ENCODE measurements at places on chromosomes 5 and 9. TPM values are rescaled to one million over a fixed set of nuclear protein-coding genes. Genes with fewer than 3 reads are reported as not detected.

DNA sequence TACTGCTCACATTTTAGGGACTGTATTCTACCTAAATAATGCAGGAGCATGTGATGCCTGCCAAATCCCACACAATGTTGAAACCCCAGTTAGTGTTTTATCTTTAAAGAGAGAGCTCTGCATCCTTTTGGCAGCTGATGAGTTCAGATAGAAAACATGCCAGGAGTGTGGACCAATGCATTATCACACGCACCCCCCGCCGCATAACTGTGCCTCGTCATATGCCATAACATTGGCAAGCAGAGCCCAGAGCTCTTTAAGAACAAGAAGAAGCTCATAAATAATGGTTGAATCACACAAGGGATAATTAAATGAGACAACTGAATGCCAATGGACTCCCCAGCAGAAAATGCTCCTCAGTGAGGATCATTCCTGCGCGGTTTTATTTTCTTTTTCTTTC lies 52.8 kb upstream of the RORB start:
- no peak for DNase-seq

GRCh38 chr5:38672059-38672788 lies 115.8 kb upstream of the LIFR start:
- DNase-seq, result no peak

- no peak for DNase-seq
Observed at GRCh38 chr5:171705830-171706468, 79.7 kb upstream of the SMIM23 start.

DNA sequence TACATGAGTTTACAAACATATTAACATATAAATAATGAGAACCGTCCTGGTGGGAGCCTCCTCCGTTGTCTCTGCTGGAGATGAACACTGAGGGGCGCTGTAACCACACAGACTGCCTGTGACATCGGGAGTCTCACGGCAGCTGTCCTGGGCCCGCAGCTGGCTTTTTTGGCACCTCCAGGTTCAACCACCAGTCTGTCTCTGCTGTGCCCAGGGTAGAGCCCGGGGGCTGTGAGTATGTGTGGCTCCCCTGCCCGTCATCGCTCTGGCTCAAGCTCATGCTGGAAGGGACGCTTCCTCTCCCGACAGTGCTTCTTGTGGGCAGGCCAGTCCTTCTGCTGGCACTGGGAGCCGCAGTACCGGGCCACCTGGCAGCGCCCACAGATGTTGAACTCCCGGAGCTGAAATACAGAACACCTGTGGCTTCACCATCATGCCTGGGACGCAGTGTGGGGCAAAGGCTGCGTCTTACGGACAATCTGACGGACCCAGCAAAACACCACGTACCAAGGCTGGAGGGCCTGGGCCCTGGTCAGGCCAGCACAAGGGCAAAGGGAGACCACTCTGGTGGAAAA lies 3.6 kb upstream of the DPH7 start:
- no peak for DNase-seq

- DNase-seq, result no peak
Observed at GRCh38 chr9:88266416-88266815, 121.8 kb upstream of the SPIN1 start.

DNA sequence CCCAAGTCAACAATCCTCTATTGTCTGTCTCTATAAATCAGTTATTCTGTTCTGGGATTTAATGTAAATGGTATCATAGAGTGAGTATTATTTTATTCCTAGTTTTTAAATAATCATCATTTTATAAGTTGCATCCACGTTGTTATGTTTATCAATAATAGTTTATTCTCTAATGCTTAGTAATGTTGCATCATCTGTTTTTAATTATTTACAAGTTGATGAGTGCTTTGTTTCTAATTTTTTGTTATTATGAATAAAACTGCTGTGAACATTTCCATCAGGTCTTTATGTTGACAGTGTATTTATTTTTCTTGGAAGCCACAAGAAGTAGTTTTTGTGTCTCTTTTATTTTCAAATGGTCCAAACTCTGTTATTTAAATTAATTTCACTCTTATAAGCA lies 1201.2 kb upstream of the CDH6 start:
- DNase-seq, result no peak

GRCh38 chr5:151740336-151740942 lies 18.0 kb downstream of the ATOX1 start:
- peak; percentile 54 for DNase-seq

GRCh38 chr9:137825324-137825989 lies 52.1 kb upstream of the CACNA1B start:
- no peak for DNase-seq

- no peak for DNase-seq
Observed at GRCh38 chr9:136831002-136831719, 11.1 kb upstream of the AJM1 start.

DNA sequence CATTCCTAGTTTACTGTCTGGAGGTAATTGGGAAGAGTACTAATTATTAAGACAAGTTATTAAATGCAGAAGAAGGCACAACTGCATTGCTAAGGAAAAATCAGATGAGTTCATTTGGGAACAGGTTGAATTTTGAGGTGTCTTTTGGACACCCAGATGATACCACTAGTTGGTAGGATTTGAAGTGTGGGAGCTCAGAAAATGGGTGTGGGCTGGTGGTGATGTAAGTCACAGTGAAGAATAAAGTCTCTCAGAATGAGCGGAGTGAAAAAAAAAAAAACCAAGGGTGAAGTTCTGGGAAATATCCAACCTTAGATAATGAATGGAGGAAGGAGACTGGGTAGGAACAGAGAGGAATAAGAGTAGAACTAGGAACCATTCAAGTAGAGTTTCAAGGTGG lies 35.6 kb upstream of the MYORG start:
- DNase-seq, result no peak

- DNase-seq, result no peak
Observed at GRCh38 chr5:141811287-141812155, 66.7 kb downstream of the PCDH1 start.

DNA sequence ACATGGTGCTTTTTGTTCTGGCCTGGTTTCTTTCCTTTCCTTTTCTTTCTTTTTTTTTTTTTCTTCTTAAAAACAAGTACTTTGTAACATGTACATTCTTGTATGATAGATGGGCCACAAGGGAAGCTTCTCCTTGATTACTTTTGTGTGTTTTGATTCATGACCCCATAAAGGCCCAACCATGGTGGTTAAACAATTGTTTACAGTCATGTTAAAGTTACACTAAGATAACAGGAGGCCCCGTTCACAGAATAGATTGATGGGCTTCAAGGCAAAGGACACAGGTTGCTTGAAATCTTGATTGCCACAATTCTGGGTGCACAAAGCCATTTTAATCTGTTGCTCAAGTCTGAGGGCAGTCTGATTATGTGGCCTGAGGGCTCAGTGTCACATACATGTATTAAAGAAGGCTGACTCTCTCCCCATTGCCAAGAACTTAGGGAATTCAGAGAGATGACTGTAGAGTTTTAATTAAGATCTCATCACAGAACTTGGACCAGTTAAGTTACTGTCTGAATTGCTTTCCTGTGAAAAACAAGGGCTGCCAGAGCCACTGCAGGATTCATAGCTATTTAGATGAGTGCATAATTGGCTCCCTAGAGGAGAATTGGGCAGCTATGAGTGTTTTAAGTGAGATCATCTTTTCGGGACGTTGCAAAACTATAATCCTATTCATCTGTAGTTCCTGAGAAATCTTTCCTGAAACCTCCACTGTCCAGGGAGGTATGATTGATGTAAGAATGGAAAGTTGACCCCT lies 163.4 kb downstream of the TLE4 start:
- no peak for DNase-seq

- no peak for DNase-seq
Observed at GRCh38 chr5:154370119-154370518, 75.7 kb upstream of the SAP30L start.

DNA sequence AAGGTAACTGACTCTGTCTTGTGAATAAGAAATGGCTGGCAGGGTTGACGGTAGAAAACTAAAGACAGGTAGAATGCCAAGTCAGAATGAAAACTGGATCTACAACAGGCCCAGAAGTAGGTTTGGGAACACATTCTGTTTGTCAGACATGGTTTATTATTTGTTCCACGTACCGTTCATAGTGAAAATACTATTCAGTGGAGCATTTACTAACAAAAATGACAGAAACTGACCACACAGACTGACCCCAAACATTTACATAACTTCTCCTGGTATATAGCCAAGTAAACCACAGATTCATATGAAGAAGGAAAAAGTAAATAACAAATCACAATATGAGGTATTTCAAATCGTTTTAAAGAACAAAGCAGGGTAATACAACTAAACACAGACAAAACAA lies 73.7 kb downstream of the SLC38A9 start:
- DNase-seq, result no peak

GRCh38 chr9:125703662-125704061 lies 3.3 kb downstream of the MAPKAP1 start:
- DNase-seq, result no peak

- no peak for DNase-seq
Observed at GRCh38 chr5:126846344-126846743, 69.4 kb downstream of the LMNB1 start.

- DNase-seq, result no peak
Observed at GRCh38 chr9:105242557-105242956, 1.9 kb upstream of the SLC44A1 start.

DNA sequence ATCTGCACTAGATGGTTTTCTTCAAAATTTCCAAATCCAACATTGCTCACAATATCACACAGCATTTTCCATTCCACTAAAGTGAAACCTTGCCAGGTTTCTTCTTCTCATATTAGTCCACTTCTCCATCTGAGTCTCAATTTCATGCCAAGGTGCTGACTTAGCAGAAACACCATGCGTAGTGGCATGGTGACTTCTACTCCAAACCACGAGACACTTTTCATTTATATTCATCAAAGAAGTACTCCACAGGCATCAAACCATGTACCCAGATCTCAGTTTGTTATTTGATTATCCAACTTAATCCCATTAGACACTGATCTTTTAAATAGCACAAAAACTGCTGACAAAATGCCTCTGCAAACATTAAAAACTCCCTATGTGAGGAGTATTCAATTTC lies 233.4 kb upstream of the ITGA1 start:
- no peak for DNase-seq

- no peak for DNase-seq
Observed at GRCh38 chr5:141223112-141223783, at the start of gene PCDHB14. PCDHB14 (plus strand) TSS chr5:141223343; CDS start chr5:141223506, 163 bp downstream.

DNA sequence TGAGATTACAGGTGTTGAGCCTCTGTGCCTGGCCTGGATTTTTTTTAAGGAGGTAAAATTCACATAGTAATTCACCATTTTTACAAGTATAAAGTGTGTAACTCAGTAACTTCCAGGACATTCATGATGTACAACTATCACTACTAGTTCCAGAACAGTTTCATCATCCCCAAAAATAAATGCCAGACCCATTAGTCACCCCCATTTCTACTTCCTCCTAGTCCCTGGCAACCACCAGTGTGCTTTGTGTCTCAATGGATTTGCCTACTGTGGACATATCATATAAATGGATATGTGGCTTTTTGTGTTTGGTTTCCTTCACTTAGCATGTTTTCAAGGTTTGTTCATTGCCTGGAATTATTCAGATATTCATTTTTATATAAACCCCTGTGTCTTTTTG lies 72.5 kb upstream of the PANK3 start:
- no peak for DNase-seq

DNA sequence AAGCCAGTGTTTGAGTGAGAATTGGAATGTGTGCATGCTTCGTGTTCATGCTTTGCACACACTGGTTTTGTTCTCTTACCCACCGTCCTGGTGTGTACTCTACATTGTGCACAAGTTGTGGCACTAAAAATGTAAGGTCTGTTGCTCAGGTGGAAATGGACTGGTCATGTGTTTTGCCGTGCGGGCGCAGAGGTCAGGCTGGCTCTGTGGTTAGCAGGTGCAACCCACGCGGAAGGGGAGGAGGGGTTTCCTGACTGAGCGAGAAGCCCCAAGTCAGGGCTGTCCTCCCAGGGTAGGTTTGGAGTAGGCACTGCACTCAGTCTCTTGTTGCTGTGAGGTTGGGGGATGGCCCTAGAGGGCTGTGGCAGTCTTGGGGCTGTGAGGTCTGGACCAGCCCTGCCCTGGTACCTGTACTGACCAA lies 86.6 kb downstream of the EHMT1 start:
- no peak for DNase-seq

- no peak for DNase-seq
Observed at GRCh38 chr5:17260549-17260948, 43.1 kb downstream of the BASP1 start.

- DNase-seq, result no peak
Observed at GRCh38 chr5:154757814-154758406, 2.7 kb downstream of the LARP1 start.

DNA sequence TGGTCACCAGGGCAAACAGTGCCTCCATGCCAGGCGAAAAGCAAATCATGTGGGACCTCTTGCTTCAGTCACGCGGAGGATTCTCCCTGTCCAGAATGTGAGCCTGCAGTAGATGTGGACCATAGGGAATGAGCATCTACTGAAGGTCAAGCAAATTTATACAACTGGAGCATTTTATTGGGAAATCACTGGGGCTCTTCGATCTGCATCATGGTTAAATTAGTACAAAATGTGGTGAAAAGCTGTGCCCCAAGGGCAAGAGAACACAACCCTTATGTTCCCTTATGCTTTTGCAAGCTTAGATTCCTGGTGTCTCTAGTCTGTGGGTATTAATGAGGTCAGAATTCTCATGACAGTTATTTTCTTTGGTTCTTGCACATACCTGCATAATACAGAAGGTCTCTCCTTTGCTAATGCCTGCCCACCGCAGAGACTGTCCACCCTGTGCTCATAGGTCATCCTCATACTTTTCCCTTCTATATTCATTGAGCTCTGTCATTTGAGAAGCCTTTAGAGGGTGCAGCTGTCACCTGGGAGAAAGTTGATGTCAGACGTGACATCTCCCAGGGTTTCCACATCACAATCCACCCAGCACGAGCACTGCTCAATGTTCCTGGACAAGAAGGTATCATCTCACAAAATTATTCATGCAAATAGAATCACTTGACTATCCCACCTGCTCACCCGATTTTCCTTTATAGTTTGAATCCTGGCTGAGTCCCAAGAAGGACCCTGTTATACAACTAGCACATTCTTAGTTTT lies 111.7 kb downstream of the NXNL2 start:
- no peak for DNase-seq

DNA sequence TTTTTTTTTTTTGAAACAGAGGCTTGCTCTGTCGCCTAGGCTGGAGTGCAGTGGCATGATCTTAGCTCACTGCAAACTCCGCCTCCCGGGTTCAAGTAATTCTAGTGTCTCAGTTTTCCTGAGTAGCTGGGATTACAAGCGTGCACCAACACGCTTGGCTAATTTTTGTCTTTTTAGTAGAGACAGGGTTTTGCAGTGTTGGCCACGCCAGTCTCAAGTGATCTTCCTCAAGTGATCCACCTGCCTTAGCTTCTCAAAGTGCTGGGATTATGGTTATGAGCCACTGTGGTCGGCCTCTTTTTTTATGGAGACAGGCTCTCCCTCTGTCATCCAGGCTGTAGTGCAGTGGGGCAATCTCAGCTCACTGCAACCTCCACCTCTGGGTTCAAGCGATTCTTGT lies 82.9 kb downstream of the RAB24 start:
- DNase-seq, result no peak

ARHGEF39 gene
- total RNA-seq, result 0.39 TPM

GPR21 gene
- 1.1 TPM for total RNA-seq

KIF12 gene
- total RNA-seq, result 5.3 TPM

SEC61B gene
- total RNA-seq, result 181 TPM

ZNF883 gene
- total RNA-seq, result 4.1 TPM

PCAT7 gene
- not detected for total RNA-seq

CMYA5 gene
- total RNA-seq, result 0.06 TPM

ANKRD18B gene
- total RNA-seq, result 0.93 TPM

NUTM2F gene
- total RNA-seq, result not detected

IER5L gene
- total RNA-seq, result 21.4 TPM

ASPN gene
- not detected for total RNA-seq

HSD17B3 gene
- not detected for total RNA-seq

ADAMTS19 gene
- under 0.01 TPM for total RNA-seq

PTGES gene
- total RNA-seq, result not detected
